ENCODE measurements at places on chromosomes 4 and X. TPM values are rescaled to one million over a fixed set of nuclear protein-coding genes. Genes with fewer than 3 reads are reported as not detected.

MSX1 gene
- 0.37 TPM for polyA plus RNA-seq

ANXA10 gene
- 0.51 TPM for polyA plus RNA-seq

CFAP299 gene
- not detected for polyA plus RNA-seq

MAGEB2 gene
- not detected for polyA plus RNA-seq

RASGEF1B gene
- 22.1 TPM for polyA plus RNA-seq

STARD8 gene
- 0.75 TPM for polyA plus RNA-seq

GLRA3 gene
- polyA plus RNA-seq = not detected

KIT gene
- polyA plus RNA-seq = 0.49 TPM

USP51 gene
- 0.24 TPM for polyA plus RNA-seq

POU4F2 gene
- not detected for polyA plus RNA-seq

PCDH7 gene
- polyA plus RNA-seq = 7.4 TPM

TEX13C gene
- polyA plus RNA-seq = not detected

BEX5 gene
- 1.6 TPM for polyA plus RNA-seq

SCML2 gene
- polyA plus RNA-seq = 1.0 TPM

ARMCX1 gene
- 5.5 TPM for polyA plus RNA-seq

ODAPH gene
- polyA plus RNA-seq = not detected

SMAD1 gene
- polyA plus RNA-seq = 9.8 TPM

ADGRG2 gene
- 0.14 TPM for polyA plus RNA-seq

ADH1A gene
- polyA plus RNA-seq = not detected

PAGE2B gene
- polyA plus RNA-seq = not detected

GAB1 gene
- polyA plus RNA-seq = 7.8 TPM

AKAP14 gene
- not detected for polyA plus RNA-seq

GAGE1 gene
- not detected for polyA plus RNA-seq

DKK2 gene
- 0.08 TPM for polyA plus RNA-seq

VBP1 gene
- 21.2 TPM for polyA plus RNA-seq

MSANTD1 gene
- polyA plus RNA-seq = 0.16 TPM

CLDN2 gene
- polyA plus RNA-seq = not detected

DUSP21 gene
- not detected for polyA plus RNA-seq

ERVMER34-1 gene
- 0.90 TPM for polyA plus RNA-seq

PPARGC1A gene
- 0.55 TPM for polyA plus RNA-seq

ANOS1 gene
- polyA plus RNA-seq = 0.48 TPM

PQBP1 gene
- polyA plus RNA-seq = 102 TPM

GPR50 gene
- polyA plus RNA-seq = 0.04 TPM

FAAH2 gene
- 5.7 TPM for polyA plus RNA-seq

FGFR3 gene
- polyA plus RNA-seq = 97.6 TPM

TSPAN5 gene
- polyA plus RNA-seq = 9.8 TPM

CLDN22 gene
- polyA plus RNA-seq = 0.09 TPM

AKAP4 gene
- not detected for polyA plus RNA-seq

HSFX1 gene
- polyA plus RNA-seq = 1.4 TPM

TACR3 gene
- not detected for polyA plus RNA-seq

NPY1R gene
- polyA plus RNA-seq = 0.33 TPM

TNMD gene
- polyA plus RNA-seq = not detected

EVC2 gene
- 1.6 TPM for polyA plus RNA-seq

GJB1 gene
- polyA plus RNA-seq = 0.16 TPM

MGARP gene
- 0.18 TPM for polyA plus RNA-seq

FAM47A gene
- polyA plus RNA-seq = not detected

ASB12 gene
- polyA plus RNA-seq = 0.18 TPM

TBC1D25 gene
- 5.1 TPM for polyA plus RNA-seq

GATA1 gene
- not detected for polyA plus RNA-seq

BMX gene
- polyA plus RNA-seq = 0.22 TPM

ADGRL3 gene
- 0.20 TPM for polyA plus RNA-seq

RIPPLY1 gene
- polyA plus RNA-seq = not detected

TTC29 gene
- not detected for polyA plus RNA-seq

ODAM gene
- not detected for polyA plus RNA-seq

PNMA5 gene
- polyA plus RNA-seq = not detected

IL21 gene
- not detected for polyA plus RNA-seq

IDUA gene
- 10.0 TPM for polyA plus RNA-seq

RNF150 gene
- polyA plus RNA-seq = 0.87 TPM
